ENCODE measurements at places on chromosomes 2 and 18.

DNA sequence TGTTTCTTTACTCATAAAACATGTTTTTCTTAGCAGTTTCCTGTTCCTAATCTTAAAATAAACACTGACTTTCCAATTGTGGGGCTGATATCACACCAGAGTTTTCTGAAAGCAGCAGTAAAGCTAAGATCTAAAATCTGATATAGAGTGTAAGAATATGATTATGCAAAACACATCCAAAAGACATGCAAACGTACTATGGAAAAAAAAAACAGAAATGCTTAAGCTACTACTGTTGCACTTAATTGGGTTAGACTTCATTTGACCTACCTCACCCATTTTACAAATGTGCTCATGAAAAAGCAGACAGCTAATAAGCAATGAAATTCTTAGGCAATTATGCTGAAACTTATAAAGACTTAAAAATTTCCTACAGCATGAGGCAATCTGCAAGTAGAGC lies 10.5 kb downstream of the CYTIP start:
- no peak for DNase-seq

DNA sequence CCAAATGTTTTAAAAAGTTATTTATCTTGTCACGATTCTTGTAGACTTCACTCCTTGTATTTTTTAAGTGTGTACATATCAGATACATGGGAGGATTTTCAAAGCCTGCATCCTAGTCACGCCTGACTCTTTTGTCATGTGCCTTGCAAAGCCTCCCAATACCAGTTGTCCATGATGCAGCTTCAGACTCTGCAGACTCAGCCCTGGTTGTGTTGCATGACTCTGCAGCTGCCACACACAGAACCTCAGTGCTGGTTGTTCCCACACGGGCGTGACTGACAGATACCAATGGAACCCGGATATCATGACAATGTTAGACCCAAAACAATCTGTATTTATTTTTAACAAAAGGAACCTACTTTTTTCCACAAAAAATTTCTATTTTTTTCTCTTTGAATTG lies 38.2 kb downstream of the TPO start:
- DNase-seq = no peak

- DNase-seq = no peak
Observed at GRCh38 chr2:235570256-235570655, 76.4 kb downstream of the AGAP1 start.

DNA sequence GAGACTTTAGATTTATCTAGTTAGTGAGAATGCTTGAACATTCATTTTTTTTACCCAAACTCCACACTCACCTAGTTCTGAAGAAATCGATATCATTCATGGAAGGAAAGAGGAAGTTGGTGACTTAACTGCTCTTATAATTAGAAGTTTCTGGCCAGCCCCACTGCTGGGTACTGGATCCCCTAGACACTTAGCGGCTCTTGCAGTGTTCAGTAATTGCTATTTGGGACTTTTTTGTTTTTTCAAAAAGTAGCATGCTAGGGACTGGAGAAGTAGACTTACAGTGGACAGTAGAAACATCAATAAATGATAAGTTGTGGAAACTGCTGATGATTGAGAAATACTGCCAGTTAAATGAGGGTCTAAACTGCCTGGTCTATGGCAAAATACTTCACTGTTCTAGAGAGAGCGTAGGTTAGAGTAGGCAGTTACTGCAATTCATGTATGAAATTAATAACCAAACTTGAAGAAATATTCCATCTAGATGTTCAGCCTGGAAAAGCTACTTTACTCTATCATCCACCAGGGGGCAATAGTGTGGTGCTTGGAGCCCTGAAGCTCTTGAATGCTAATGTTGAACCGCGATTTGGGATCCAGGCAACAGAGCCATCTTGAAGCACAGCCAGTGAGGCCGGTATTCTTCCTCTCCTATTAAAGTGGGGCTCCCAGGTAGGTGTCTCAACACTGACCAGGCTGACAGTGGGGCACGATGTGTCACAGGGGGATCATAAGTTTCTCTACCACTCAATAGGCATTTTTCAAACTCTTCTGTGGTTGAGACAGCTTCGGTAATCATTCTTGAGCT lies 146.1 kb upstream of the SESTD1 start:
- DNase-seq = no peak

GRCh38 chr2:138948070-138948539 lies 167.9 kb upstream of the NXPH2 start:
- DNase-seq = no peak

DNA sequence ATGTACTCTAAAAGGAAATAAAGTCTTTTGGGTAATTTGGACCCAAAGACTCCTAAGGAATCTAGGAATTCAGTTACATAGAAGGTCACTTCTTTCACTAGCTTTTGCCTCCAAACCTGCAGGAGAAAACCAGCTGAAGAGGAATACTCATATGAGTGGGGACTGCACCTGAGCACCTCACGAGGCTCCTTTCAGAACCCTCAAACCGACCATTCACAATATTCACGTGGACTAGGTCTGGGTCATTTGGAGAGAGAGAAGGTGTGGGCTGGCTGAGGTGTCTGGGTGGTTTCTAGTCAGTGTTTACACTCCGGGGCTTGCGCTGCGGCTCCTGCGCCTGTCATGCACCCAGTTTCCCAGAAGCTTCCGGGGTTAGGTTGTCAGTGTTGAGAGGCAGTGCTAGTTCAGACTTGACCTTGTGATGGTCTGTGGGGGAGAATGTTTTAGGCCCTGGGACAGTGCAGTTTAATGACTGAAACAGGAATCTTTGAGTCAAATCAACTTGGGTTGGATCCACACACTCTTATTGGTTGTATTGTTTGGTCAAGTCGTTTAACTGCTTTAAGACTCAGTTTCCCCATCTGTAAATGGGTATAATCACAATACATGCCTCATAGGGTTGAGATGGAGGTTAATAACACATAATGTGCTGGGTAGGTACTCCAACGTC lies 78.4 kb downstream of the LIMS1 start:
- DNase-seq = no peak

DNA sequence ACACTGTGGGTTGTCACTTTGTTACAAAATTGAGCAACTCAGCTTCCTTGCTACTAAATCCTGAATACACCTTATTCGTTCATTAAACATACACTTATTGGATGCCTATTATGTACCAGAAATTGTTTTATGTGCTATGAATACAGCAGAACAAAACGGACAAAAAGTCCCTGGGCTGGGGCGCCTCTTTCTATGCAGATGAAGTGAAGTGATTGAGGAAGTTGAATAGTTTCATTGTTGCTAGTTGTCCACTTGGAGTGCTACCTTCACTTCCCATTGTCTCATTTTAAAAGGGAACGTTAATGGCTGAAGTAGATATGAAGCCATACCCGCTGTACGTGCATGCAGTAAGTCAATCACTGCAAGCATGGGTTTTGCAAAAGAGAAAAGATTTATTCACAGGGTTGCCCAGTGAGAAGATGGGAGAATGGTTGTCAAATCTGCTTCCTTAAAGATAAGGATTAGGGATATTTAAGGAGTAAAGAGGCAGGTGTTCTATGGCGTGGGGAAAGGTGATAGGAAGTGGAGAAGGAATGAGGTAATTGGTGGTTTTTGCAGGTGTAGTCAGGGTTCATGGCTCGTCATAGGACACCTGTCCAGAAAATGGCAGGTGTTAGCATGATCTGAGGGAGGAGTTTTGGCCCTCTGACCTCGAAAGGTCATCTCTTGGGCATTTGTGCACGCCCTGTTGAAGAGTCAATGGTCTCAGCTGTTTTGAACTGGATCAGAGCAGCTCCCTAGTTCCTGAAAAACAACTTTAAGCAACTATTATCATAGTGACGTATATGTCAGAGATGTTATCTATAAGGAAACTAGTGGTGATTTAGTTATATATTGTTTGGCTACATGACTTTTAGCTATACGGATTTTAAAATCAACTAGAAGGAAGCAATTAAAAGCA lies 23.5 kb downstream of the TRPM8 start:
- DNase-seq = no peak

GRCh38 chr18:7234091-7234490 lies 3.2 kb downstream of the LRRC30 start:
- no peak for DNase-seq

DNA sequence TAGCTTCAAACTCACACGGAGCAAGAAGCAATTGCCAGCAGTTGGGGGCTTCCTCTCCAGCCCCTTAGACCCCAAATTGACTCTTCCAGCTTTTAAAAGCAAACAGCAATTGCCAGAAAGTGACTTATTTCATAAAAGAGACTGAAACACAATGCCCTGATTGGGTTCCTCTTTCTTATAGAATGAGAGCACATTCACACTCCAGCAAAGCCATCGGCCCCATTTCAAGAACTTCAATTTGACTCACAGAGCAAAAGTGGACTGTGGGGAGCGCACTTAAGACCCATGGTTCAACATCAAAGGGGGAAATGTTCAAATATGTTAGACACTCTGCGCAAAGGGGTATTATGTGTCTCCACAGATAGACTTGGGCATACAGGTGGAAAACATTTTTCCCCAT lies 484.7 kb downstream of the BCL11A start:
- no peak for DNase-seq

- DNase-seq = no peak
Observed at GRCh38 chr18:63040788-63041410, 278.7 kb downstream of the BCL2 start.

DNA sequence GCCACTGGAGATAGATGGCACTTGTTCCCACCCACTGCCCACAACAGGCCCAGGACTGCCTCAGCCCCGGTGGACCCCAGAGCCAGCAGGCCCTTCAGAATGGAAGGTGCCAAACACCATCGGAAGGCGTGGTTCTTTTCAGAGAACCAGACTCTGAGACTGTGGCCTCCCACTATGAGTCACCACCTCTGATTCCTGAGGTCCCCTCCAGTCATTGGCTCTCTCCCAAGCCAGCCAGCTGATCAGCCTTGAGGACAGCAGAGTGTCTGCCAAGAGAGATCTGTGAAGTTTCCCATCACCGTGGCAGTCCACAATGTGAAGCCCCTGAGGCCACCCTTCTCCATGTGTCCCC lies 10.4 kb upstream of the MAP3K2 start:
- DNase-seq = no peak

DNA sequence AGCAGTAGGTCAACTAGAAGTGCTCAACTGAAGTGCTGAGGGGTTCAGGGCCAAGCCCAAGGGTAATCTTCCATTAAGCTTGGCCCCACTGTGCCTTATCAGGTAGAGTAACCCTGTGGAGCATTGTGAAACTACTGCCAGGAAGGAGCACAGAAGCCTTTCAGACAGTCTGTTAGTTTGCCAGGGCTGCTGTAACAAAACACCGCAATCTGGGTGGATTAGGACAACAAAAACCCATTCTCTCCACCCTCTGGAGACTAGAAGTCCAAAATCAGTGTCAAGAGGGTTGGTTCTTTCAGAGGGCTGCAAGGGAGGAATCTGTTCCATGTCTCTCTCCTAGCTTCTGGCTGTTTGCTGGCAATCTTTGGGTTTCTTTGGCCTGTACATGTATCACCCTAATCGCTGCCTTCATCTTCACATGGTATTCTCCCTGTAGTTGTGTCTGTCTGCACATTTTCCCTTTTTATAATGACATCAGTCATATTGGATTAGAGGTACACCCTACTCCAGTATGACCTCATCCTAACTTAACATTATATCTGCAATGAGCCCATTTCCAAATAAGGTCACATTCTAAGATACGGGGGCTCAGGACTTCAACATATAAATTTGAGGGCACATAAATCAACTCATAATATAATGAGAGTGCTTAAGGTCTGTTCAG lies 21.2 kb downstream of the VIT start:
- no peak for DNase-seq

GRCh38 chr2:137921105-137921880 lies 43.0 kb upstream of the HNMT start:
- no peak for DNase-seq

DNA sequence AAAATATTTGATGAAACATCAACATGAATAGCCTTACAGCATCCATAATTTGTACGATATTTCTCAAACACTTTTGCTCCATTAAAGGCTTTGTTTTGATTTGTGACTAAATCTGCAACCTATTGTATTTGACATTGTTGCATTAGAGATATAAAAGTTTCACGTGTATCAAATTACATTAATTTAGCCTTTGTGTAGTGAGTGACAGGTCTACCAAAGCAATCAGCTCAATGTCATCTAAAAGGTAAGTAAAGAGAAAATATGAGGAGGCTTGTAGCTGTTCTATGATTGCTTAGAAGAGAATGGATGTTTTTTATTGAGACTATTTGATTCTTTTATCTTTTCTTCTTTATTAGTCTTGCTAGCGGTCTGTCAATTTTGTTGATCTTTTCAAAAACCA lies 430.2 kb downstream of the GALR1 start:
- DNase-seq = no peak

DNA sequence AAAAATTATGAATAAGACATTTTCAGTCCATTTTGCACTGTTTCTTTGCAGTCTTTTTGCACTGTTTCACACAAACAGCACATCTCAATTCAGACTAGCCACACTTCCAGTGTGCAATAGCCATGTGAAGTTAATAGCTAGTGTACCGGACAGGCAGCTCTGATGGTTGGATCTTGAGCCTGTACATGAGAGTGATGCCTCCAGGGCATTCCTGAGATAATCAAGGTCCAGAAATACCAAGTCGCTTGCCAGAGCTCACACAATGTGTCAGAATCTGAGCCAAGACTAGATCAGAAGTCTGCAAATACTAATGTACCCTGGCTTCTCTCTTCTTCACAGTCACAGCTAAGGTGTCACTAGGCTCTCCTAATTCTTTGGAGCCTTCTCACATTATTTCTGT lies 180.2 kb downstream of the OSR1 start:
- DNase-seq = no peak

GRCh38 chr2:39629646-39630045 lies 36.1 kb upstream of the TMEM178A start:
- DNase-seq = no peak

- no peak for DNase-seq
Observed at GRCh38 chr18:6711467-6711866, 18.0 kb upstream of the ARHGAP28 start.

- DNase-seq = no peak
Observed at GRCh38 chr18:79805211-79805887, 7.6 kb downstream of the KCNG2 start.

DNA sequence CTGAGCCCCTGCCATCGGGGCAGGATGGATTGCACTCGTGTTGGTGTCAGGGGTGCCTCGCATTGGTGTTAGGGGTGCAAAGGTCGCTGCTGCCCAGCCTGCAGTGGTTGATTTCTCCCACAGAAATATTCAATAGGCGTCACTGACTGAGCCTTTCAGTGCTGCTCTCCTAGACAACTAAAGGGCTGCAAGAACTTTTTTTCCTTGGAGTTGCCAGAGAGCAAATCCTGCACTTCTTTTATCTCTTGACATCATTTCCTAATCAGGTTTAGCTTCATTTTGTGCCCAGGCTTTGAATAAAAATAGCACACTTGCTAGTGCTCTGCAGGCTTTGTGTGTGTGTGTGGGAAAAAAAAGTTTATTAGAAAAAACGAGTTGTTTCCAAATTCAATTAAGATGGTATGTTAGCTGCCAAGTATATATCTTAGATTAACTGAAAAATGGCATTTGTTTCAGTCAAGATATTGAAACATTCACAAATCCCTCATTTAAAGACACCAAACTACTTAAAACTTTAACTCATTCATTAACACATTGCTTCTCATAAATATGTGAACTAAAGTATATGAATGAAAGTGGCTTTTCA lies 125.6 kb downstream of the SOCS6 start:
- no peak for DNase-seq

GRCh38 chr18:31773774-31774476 lies 13.2 kb upstream of the SLC25A52 start:
- DNase-seq = no peak

- no peak for DNase-seq
Observed at GRCh38 chr2:200509235-200509611, 645 bp downstream of the KCTD18 start.

GRCh38 chr2:121960251-121960650 lies 204.8 kb downstream of the TSN start:
- DNase-seq = no peak

- no peak for DNase-seq
Observed at GRCh38 chr18:36127836-36128529, 1.2 kb downstream of the SLC39A6 start.

Data from cerebellar nuclear complex (tissue), 1 donor.